Stimulated activated CD4-positive, alpha-beta T cell treated with anti-CD3 and anti-CD28 coated beads, TNF-alpha, amount 100 ng/mL, for 1 hour (primary cell): ENCODE measurements at places on chromosomes 13 and 19.

DNA sequence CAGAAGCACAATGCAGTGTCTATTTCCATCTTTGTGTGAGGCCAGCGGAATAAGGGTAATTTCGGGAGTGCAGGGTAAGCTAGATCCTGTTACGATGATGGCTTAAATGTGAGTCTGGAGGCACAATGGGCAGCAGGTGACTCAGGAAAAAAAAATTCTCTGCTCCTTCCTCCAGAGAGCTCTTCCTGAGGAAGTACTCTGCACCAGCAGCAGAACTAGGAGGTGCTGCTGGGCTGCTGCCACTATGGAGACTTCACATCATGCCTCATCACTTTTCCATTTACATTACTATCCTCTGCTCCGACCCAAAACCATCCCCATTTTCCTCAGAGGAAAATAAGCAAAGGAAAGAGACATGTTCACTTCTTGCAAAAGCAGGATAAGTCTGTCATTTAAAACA, 282.0 kb downstream of the DNAJC15 start:
- DNase-seq, result no peak

DNA sequence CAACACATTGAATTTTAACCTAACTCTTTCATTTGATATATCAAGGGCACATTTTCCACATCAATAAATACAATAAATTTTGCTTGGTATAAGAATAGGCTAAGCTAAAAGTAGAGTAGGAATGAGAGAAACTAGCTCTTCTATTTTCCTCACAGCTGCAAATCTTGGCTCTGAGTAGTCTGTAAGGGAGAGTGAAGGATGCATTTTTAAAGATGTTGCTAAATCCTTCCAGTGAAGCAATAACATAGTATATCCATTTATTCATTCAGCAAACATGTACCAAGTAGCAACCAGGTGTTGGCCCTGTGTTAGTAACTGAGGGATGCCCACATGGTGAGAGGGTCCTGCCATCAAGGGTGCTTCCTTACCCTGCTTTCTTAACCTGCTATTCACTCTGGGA, 799.9 kb downstream of the PCDH9 start:
- no peak for DNase-seq

DNA sequence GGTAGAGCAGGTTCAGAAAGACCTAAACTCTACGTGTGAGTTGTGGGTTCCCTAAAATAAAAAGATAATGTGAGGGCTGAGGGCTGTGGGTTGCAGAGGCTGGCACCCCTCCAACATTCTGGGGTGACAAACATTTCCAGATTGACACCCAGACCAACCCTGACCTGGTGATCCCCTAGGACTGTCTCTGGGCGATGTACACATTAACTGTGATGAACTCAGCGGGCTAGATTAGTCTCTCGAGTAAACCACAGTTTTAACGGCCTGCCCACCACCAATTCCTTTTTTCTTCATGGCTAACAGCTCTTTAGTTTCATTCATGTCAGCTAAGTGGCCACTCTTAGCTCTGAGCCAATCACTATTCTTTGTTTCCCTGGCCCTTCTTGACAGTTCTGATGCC, 24.8 kb downstream of the SIAH3 start:
- no peak for DNase-seq

- no peak for DNase-seq
Measured at GRCh38 chr19:45153339-45154063, 7.3 kb downstream of the NKPD1 start.

DNA sequence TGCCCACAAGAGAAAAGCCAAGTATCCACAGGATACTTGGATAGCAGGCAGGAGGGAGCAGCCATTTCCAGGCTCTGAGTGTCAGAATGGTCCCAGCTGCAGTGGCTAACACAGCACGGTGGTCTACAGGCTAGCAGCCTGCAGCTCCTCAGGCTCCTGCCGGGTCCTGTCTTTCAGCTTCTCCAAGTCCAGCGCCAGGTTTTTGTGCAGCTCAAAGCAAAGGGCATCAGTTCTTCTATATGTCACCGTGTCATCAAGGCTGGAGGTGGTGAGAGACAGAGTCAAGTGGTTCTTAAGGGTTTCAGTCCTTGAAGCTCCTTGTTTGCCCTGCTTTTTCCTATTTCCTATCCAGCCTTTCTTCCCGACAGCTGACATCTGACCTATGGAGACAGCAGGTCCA, 188.6 kb downstream of the NUFIP1 start:
- DNase-seq, result no peak

GRCh38 chr13:39777021-39777420, 121.6 kb downstream of the COG6 start:
- no peak for DNase-seq

DNA sequence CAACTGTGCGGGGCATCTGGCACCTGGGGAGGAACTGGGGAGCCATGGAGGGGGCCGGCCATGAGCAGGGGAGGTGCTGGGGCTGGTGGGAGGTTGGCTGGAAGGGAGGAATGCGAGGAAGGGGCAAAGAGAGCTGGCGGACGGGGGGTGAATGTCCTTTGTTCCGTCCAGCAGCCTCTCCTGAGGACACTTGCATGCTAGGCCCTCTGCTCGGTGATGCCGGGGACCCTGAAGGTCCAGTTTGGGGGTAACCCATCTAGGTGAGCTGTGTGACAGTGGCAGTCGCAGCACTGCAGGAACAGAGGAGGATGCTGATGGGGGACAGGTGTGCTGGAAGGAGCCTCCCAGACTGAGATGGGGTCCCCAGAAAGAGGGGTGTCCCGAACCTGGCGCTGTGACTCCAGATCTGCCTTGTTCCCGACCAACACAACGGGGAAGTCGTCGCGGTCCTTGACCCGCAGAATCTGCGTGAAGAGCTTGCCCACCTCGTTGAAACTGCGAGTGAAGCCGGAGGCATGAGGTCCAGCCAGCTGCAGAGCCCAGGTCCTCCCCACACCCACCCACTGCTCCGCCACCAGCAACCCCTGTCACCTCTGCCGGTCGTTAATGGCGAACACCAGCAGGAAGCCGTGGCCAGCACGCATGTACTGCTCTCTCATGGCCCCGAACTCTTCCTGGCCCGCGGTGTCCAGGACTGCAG, 3.6 kb downstream of the RRAS start:
- no peak for DNase-seq
